ENCODE measurements at places on chromosomes 7 and 10.

- DNase-seq: no peak
- H3K36me3 ChIP-seq: no peaks in the 10 kb centered on the region
- H3K27me3 ChIP-seq: no peaks in the 10 kb centered on the region
- H3K4me3 ChIP-seq: no peak overlapping the region
These were observed 168.8 kb downstream of the TMEM26 start for GRCh38 chr10:61284222-61284890.

DNA sequence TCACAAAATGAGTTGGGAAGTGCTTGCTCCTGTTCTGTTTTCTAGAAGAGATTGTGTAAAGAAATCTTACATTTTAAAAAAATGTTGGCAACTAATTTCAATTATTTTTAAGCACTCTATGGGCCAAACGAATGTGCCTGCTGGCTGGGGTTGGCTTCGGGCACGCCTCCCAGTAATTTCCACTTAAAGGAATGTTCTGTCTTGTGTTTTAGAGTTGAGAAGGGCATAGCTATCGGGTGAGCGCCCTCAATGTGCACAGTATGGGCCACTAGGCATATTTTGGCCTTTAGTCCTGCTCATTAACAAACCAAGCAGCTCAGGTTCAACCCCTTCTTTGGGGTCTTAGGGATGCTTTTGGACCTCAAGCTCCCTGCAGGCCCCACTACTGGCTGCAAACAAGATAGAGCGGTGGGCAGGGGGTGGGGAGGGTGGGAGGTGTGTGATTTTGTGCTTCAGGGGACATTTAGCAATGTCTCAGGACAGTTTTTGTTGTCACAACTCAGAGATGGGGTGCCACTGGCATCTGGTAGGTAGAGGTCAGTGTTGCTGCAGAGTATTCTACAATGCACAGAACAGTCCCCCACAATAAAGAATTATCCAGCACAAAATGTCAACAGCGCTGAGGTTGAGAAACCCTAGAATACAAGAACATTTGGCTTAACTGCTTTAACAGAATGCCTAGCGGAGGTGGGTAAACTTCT, 40.7 kb downstream of the TACC2 start:
- no peaks in the 10 kb centered on the region for H3K36me3 ChIP-seq
- H3K4me1 ChIP-seq: no peaks in the 10 kb centered on the region
- no peak overlapping the region for H3K4me3 ChIP-seq
- no peaks in the 10 kb centered on the region for H3K27me3 ChIP-seq
- no peak for DNase-seq

DNA sequence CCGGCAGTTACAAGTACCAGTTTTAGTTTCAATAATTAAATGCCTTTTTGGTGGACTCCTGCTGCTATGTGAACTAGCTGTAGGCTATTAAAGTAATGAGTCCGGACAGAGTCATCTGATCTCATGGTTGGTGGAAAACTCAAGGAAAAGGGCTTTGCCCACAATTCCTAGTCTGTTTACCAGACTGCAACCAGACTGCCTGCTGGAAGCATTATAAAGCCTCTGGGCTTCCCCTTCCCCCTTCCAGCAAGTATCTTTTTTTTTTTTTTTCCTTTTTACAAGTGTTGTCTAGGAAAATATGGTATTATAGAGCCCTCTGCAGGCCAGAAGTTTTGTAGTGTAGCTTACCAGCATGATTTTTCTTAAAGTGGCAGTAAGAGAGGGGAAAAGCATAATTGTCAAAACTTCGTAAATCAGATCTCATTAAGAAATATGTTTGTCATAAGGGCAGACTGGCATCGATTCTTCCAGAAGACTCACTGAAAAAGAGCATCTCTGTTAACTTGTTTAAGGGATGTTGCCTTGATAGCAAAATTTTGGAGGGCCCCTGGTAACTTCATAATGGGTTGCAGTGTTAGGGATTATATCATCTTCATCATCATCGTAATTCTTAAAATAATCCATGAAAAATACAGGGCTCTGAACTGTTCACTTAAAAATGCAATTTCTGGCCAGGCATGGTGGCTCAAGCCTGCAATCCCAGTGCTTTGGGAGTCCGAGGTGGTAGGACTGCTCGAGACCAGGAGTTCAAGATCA, 181.3 kb downstream of the TAX1BP1 start:
- H3K27me3 ChIP-seq: no peaks in the 10 kb centered on the region
- no peak overlapping the region for H3K27ac ChIP-seq
- no peak for DNase-seq
- H3K4me1 ChIP-seq: peaks cover 5% of the 10 kb centered on the region
- H3K4me3 ChIP-seq: no peak overlapping the region

GRCh38 chr7:11786186-11786585, 45.8 kb downstream of the THSD7A start:
- no peaks in the 10 kb centered on the region for H3K4me1 ChIP-seq
- DNase-seq: no peak
- H3K4me3 ChIP-seq: no peak overlapping the region

GRCh38 chr10:126302826-126303665, 85.2 kb downstream of the ADAM12 start:
- H3K36me3 ChIP-seq: no peaks in the 10 kb centered on the region
- no peak overlapping the region for H3K27ac ChIP-seq
- H3K4me1 ChIP-seq: peaks cover 2% of the 10 kb centered on the region
- H3K27me3 ChIP-seq: no peaks in the 10 kb centered on the region
- DNase-seq: no peak
- H3K4me3 ChIP-seq: no peak overlapping the region

DNA sequence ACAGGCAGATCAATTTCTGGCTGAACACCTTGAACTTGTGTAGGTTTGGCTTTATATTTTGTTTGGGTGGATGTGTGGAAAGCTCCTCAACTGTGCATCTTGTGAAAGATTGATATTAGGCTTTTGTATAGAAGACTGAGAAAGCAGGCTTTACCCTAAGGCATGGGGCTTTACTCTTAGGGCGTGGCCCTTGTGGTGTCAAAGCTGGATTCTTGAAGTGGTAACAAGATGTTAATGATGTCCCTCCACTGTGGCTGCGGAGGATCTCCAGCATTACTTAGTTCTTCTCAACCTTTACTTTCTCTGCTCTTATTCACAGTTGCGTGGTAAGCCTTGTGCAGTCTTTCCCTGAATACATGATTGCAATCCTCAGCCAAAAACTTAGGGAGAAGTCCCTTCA, 54.1 kb upstream of the HECTD2 start:
- H3K27ac ChIP-seq: no peak overlapping the region
- no peak overlapping the region for H3K4me3 ChIP-seq
- no peak for DNase-seq
- H3K4me1 ChIP-seq: no peaks in the 10 kb centered on the region
- no peaks in the 10 kb centered on the region for H3K27me3 ChIP-seq
- H3K36me3 ChIP-seq: no peaks in the 10 kb centered on the region

DNA sequence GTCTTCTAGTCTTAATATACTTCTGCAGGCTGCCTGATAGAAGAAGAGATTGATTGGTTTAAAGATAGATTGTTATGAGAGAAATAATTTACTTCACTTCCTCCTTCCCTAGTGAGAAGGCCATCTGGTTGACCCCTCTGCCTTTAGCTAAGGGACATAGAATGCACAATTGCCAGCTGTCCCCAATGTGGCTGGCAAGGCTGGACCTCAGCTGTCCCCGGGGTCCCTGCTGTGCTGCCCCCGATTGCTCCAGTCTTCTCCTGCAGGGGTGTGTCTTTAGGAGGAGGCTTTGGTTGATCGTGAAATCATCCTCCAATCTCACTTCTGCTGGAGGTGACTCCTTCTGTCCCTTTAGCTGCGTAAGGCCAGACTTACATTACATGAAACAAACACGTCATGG, 388.5 kb downstream of the DPP6 start:
- H3K36me3 ChIP-seq: no peaks in the 10 kb centered on the region
- H3K27me3 ChIP-seq: no peaks in the 10 kb centered on the region
- H3K4me3 ChIP-seq: no peak overlapping the region
- no peak overlapping the region for H3K27ac ChIP-seq

DNA sequence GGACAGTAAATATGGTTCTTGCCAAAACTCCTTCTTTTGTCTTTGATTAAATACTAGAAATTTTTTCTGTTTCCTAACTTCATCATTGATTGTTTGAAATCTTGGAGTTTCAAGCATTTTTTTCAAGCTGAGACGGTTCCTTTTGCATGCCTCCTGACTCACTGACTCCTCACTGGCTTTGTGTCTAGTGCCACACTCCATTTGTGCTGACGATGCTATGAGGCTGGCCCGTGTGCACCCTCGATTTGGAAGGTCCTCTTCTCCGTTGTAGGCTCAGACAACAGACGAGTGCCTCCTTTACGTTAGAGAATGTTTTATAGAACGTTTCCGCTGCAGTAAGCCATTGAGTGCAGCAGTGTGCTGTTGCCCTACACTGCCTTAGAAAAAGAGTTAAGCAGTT, 10.8 kb upstream of the CSGALNACT2 start:
- no peak overlapping the region for H3K4me3 ChIP-seq
- H3K27ac ChIP-seq: no peak overlapping the region
- H3K36me3 ChIP-seq: no peaks in the 10 kb centered on the region
- no peak for DNase-seq
- 0 out of 2 replicates have a peak, but pooled peaks cover 2% of the 10 kb centered on the region for H3K4me1 ChIP-seq

DNA sequence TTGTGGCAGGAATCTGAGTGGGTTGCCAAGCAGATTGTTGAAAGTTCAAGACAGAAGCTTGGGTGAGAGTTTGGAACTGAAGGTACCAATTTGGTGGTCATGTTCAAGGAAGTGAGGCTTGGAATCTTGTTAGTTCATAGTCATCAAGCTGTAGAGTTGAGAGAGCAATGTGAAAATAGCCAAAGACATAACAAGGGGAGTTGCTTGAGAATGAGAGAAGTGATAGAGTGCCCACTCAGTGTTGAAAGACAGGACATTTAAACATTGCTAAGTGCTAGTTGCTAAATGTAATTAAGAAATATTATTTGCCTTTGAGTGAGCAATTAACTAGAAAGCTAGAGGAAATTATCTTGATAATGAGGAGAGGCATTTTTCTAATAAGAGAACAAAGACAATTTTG, 17.0 kb downstream of the ITGB8 start:
- H3K4me1 ChIP-seq: no peaks in the 10 kb centered on the region
- no peak overlapping the region for H3K4me3 ChIP-seq
- H3K27me3 ChIP-seq: no peaks in the 10 kb centered on the region
- no peak overlapping the region for H3K27ac ChIP-seq

- peak; percentile 63 for DNase-seq
- no peak overlapping the region for H3K27ac ChIP-seq
- H3K4me3 ChIP-seq: peak overlapping the region; percentile 24
- H3K4me1 ChIP-seq: no peaks in the 10 kb centered on the region
These were observed 108.2 kb upstream of the EGR2 start for GRCh38 chr10:62924344-62924748.

DNA sequence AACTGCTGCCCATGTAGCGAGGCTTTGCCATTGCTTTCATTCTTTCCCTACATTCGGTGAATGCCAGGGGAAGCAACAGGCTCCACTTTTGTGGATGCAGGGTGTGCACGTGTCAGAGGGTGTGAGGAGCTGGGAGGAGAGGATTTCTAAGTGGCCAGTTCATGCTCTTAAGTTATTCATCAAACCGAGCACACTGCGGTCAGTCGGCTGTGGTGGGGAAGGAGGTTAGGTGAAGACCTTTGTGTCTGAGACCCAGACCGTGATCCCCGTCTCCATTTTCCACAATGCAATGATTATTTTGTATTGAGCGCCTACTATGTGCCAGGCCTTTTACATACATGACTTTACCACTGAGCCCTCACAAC, 438.6 kb upstream of the GALNT17 start:
- H3K27me3 ChIP-seq: peaks cover 12% of the 10 kb centered on the region
- no peak overlapping the region for H3K27ac ChIP-seq
- H3K4me3 ChIP-seq: peak overlapping the region; percentile 30
- H3K36me3 ChIP-seq: no peaks in the 10 kb centered on the region
- DNase-seq: no peak
- H3K4me1 ChIP-seq: peaks cover 11% of the 10 kb centered on the region

- H3K4me3 ChIP-seq: no peak overlapping the region
- H3K4me1 ChIP-seq: no peaks in the 10 kb centered on the region
- no peaks in the 10 kb centered on the region for H3K36me3 ChIP-seq
- H3K27me3 ChIP-seq: no peaks in the 10 kb centered on the region
- no peak overlapping the region for H3K27ac ChIP-seq
These were observed 20.6 kb upstream of the HDAC9 start for GRCh38 chr7:18474944-18475343.

DNA sequence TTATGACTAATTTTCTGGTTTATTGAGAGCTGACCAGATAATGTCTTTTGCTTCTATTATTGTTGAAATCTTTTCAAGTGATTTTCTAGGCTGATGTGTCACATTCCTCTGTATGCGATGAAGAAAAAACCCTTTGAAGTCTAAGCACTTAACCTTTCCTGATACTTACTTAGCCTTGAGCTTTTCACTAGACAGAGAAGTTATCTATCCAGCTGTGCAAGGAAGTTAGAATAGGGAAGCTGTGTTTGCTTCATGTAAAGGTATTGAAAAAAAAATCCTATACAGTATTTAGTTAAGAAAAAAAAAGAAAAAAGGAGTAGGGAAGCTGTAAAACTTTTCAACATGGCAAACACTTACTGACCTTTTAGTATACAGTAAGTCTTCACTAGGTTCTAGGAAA, 117.6 kb upstream of the DNAJB12 start:
- H3K27me3 ChIP-seq: no peaks in the 10 kb centered on the region
- 0 out of 2 replicates have a peak, but pooled peaks cover 3% of the 10 kb centered on the region for H3K36me3 ChIP-seq
- DNase-seq: no peak

GRCh38 chr10:61640856-61641255, 21.9 kb upstream of the CABCOCO1 start:
- no peak for DNase-seq
- H3K36me3 ChIP-seq: no peaks in the 10 kb centered on the region
- no peak overlapping the region for H3K27ac ChIP-seq
- H3K27me3 ChIP-seq: peaks cover 1% of the 10 kb centered on the region
- peaks cover 2% of the 10 kb centered on the region for H3K4me1 ChIP-seq
- no peak overlapping the region for H3K4me3 ChIP-seq

DNA sequence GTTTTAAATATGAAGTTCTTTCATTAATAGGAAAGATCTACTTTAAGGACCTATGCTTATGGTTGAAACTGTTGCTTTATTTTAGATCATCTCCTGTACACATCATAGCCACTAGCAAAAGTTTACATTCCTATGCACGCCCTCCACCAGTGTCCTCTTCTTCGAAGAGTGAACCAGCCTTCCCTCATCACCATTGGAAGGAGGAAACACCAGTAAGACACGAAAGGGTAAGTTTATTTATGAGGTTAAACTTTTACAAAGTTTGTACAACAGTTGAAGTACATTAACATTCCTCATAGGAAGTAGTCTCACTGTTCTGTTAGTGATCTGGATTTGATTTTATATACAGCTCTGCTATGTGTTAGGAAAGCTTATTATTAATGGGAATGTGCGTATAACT, 16.9 kb downstream of the HBP1 start:
- no peaks in the 10 kb centered on the region for H3K4me1 ChIP-seq
- H3K27ac ChIP-seq: no peak overlapping the region
- peaks cover 7% of the 10 kb centered on the region for H3K36me3 ChIP-seq
- H3K4me3 ChIP-seq: no peak overlapping the region
- H3K27me3 ChIP-seq: no peaks in the 10 kb centered on the region

Data from H1 (cell line).